CD4-positive, alpha-beta T cell (primary cell): ENCODE measurements at places on chromosomes 4 and X. TPM values are rescaled to one million over a fixed set of nuclear protein-coding genes. Genes with fewer than 3 reads are reported as not detected.

DNA sequence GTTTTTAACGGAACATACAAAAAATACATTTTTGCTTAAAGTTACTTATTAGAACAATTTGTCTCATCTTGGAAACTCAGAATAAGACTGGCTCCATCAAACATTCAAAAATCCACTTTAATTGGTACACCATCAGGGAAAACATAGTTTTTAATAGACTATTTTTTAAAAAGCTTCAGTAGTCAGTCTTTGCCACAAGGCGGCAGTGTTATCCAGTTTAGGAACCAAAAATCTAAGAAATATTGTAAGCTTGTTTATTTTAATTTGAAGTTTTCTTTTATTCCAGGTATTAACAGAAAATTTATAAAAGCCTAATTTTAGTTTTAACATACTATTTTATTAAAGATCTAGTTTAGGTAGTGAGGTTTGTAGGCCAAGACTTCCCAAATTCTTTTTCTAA is 107.7 kb downstream of the APOOL start:
- H3K27ac ChIP-seq = no peak overlapping the region
- no peaks in the 10 kb centered on the region for H3K4me1 ChIP-seq
- no peak for DNase-seq
- H3K27me3 ChIP-seq = no peaks in the 10 kb centered on the region
- no peaks in the 10 kb centered on the region for H3K36me3 ChIP-seq
- H3K4me3 ChIP-seq = no peak overlapping the region

Gene PDCL2
- total RNA-seq = not detected

- H3K36me3 ChIP-seq = no peaks in the 10 kb centered on the region
- H3K27me3 ChIP-seq = no peaks in the 10 kb centered on the region
- DNase-seq = no peak
- H3K4me1 ChIP-seq = no peaks in the 10 kb centered on the region
Observed at GRCh38 chr4:138438608-138439007, 196.5 kb upstream of the SLC7A11 start.

- no peaks in the 10 kb centered on the region for H3K4me1 ChIP-seq
- no peak overlapping the region for H3K27ac ChIP-seq
- no peaks in the 10 kb centered on the region for H3K27me3 ChIP-seq
- no peak for DNase-seq
- no peaks in the 10 kb centered on the region for H3K36me3 ChIP-seq
Observed at GRCh38 chrX:154990496-154990895, 32.0 kb downstream of the F8 start.

Gene TMEM35A
- total RNA-seq = not detected

Gene DCX
- total RNA-seq = not detected

DNA sequence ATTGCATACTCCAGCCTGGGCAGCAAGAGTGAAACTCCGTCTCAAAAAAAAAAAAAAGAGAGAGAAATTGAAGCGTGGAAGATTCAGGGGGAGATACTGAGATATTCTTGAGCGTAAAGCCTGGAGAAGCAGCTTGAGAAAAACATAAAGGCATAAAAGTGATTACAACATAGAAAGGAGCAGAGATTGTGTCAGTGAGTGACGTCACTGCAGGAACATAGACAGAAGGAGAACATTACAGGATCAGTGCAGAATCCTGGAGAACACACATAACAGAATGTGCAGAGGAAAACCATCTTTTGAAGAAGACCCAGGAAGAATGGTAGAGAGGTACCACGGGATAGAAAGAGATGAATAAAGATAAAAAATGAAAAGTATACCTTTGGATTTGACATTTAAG is 147.0 kb downstream of the APBB2 start:
- no peak for DNase-seq
- H3K36me3 ChIP-seq = no peaks in the 10 kb centered on the region
- H3K27me3 ChIP-seq = no peaks in the 10 kb centered on the region
- no peak overlapping the region for H3K4me3 ChIP-seq
- no peaks in the 10 kb centered on the region for H3K4me1 ChIP-seq

Gene TRO
- total RNA-seq = 2.0 TPM

DNA sequence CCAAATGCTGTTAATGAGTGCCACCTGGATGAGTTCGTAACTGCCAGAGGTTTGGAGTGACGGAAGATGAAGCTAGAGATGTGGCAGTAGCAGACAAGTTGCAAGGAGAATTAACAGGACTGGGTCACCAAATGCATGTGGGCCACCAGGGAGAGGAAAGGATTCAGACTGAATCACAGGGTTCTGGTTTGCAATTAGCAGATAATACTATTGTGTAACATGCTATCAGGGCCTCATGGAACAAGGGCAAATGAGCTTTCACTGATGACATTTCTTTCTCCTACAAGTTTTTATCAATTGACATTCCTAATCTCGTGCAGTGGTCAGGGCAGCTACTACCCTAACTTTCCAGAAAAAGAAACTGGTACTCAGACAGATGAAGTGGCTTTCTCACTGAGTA is 21.4 kb downstream of the GAB3 start:
- no peak overlapping the region for H3K27ac ChIP-seq
- peaks cover 64% of the 10 kb centered on the region for H3K4me1 ChIP-seq
- no peaks in the 10 kb centered on the region for H3K27me3 ChIP-seq
- no peaks in the 10 kb centered on the region for H3K36me3 ChIP-seq
- H3K4me3 ChIP-seq = no peak overlapping the region
- DNase-seq = no peak

Gene SASH3
- 69.0 TPM for total RNA-seq

GRCh38 chr4:163486321-163486720 is 8.2 kb upstream of the TMA16 start:
- H3K4me1 ChIP-seq = no peaks in the 10 kb centered on the region
- no peak for DNase-seq
- no peaks in the 10 kb centered on the region for H3K36me3 ChIP-seq
- no peaks in the 10 kb centered on the region for H3K27me3 ChIP-seq
- H3K27ac ChIP-seq = no peak overlapping the region

GRCh38 chr4:185589067-185589836 is 53.9 kb upstream of the PDLIM3 start:
- no peak overlapping the region for H3K4me3 ChIP-seq
- DNase-seq = no peak
- H3K36me3 ChIP-seq = no peaks in the 10 kb centered on the region
- H3K4me1 ChIP-seq = peaks cover 11% of the 10 kb centered on the region

Gene TCEAL3
- total RNA-seq = 5.0 TPM

GRCh38 chrX:150438165-150438564 is 75.0 kb downstream of the MAMLD1 start:
- no peak overlapping the region for H3K27ac ChIP-seq
- DNase-seq = no peak
- no peaks in the 10 kb centered on the region for H3K4me1 ChIP-seq

DNA sequence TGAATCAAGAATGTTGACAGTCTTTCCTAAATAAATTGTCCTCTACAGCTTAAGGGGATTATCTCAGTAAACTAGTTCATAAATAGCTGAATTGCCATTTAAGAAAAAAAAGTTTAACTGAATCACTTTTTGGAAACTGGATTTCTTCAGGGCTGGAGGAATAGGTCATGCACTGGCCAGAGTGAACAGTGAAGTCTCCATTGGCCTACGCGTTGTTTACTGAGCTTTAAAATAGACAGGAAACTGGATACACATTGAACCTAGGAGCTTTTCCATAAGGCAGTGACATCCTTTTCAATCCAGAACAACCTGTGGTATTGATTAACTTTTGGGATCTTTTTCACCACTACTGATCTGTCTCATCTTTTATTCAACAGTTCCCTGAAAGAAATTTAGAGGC is 58.0 kb downstream of the COL4A6 start:
- DNase-seq = no peak
- no peak overlapping the region for H3K4me3 ChIP-seq
- no peaks in the 10 kb centered on the region for H3K27me3 ChIP-seq
- H3K36me3 ChIP-seq = no peaks in the 10 kb centered on the region
- no peaks in the 10 kb centered on the region for H3K4me1 ChIP-seq
- no peak overlapping the region for H3K27ac ChIP-seq
